H1 (cell line): ENCODE measurements at places on chromosomes 1 and 21.

DNA sequence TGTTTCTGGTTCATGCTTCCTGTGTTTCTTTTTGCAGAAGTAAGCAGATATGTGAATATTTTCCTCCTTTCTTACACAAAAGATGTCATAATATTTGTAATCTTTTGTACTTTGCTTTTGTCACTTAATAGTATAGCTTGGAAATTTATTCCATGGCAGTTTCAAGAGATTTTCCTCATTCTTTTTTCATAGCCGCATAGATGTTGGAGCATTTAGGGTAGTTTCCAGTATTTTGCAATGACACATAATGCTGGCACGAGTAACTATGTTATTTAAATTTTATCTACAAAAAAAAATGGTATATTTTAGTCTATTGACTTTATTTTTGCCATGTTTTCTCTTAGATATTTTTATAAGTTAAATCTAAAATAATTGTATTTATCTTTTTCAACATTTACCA is 40.7 kb downstream of the AGO3 start:
- H3K27ac ChIP-seq: no peak overlapping the region
- DNase-seq: no peak
- H3K27me3 ChIP-seq: no peaks in the 10 kb centered on the region
- peaks cover 12% of the 10 kb centered on the region; the same call in 1 of the 2 replicates for H3K36me3 ChIP-seq
- H3K4me1 ChIP-seq: no peaks in the 10 kb centered on the region
- no peak overlapping the region for H3K4me3 ChIP-seq

GRCh38 chr1:85259912-85260274 is 431 bp upstream of the C1orf52 start:
- H3K4me3 ChIP-seq: peak overlapping the region; percentile 36; the same call in 1 of the 2 replicates
- no peak overlapping the region for H3K27ac ChIP-seq
- no peak for DNase-seq
- peaks cover 5% of the 10 kb centered on the region; the same call in 1 of the 2 replicates for H3K36me3 ChIP-seq

DNA sequence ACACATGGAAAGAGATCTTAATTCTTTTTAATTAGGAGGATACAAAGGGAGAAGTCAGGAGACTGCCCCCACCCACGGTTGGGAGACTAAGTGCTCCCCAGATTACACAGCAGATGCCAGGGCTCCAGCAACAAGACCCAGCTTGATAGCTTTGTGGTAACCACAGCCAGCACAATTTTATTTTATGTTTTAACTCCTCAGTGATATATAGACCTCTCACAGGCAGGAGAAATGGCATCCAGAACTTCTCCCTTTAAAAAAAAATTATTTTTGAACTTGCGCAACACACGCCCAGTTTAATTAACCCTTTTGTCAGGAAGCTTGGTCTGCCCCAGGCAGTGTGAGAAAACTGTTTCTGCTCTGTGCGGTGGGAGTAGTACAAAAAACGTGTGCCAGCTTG is 62.6 kb upstream of the ACOT11 start:
- peaks cover 11% of the 10 kb centered on the region for H3K27me3 ChIP-seq
- DNase-seq: no peak
- H3K4me1 ChIP-seq: peaks cover 25% of the 10 kb centered on the region
- H3K27ac ChIP-seq: no peak overlapping the region
- no peak overlapping the region for H3K4me3 ChIP-seq
- H3K36me3 ChIP-seq: no peaks in the 10 kb centered on the region

GRCh38 chr1:170725326-170725725 is 61.4 kb downstream of the PRRX1 start:
- no peak overlapping the region for H3K27ac ChIP-seq
- H3K36me3 ChIP-seq: no peaks in the 10 kb centered on the region
- DNase-seq: no peak
- no peak overlapping the region for H3K4me3 ChIP-seq

DNA sequence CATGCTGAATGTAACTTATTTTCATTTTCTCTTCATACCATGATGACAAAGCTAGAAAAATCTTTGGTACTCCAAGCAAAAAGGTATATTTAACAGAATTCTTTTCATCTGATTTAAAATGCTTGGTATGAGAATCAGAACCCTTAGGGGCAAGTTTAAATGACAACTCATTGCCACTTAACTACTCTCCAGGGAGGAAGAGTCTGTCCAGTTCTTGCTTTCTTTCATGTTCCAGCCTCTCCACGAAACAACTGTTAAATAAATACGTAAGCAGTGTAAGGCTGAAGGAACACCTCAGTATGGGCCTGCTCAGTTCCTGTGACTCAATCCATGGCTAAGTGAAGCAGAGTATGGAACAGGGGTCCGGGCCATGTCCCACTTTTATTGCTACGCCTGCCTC is 1.6 kb downstream of the LCE2A start:
- H3K4me1 ChIP-seq: no peaks in the 10 kb centered on the region
- no peaks in the 10 kb centered on the region for H3K27me3 ChIP-seq
- H3K27ac ChIP-seq: no peak overlapping the region
- DNase-seq: no peak
- no peaks in the 10 kb centered on the region for H3K36me3 ChIP-seq

DNA sequence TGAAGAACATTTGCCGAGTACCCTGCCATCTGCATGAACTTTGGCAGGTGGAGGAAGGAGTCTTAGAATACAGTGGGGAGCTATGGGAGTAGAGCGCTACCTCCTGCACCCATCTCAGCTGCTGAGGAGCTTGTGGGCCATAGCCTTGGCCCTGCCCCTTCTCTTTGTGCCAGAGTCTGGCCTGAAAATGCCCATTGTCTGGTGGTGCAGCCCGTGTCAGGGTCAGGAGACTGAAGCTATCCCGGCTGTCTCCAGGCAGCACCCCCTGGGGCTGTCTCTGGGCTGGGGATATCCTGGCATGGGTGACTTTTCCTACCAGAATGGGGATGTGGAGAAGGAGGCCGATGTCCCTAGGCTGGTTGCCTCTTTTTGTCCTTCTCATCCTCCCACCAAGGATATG is 7.3 kb downstream of the IPO13 start:
- H3K36me3 ChIP-seq: peaks cover 3% of the 10 kb centered on the region; the same call in 1 of the 2 replicates
- H3K4me1 ChIP-seq: no peaks in the 10 kb centered on the region
- no peak overlapping the region for H3K27ac ChIP-seq
- no peak for DNase-seq
- H3K27me3 ChIP-seq: no peaks in the 10 kb centered on the region

- H3K27me3 ChIP-seq: no peaks in the 10 kb centered on the region
- no peak overlapping the region for H3K27ac ChIP-seq
- DNase-seq: no peak
- no peaks in the 10 kb centered on the region for H3K36me3 ChIP-seq
- no peak overlapping the region for H3K4me3 ChIP-seq
Measured at GRCh38 chr1:40976952-40977690, 2.4 kb upstream of the CTPS1 start.

GRCh38 chr1:164664127-164664526 is 105.1 kb downstream of the PBX1 start:
- H3K27ac ChIP-seq: no peak overlapping the region
- H3K4me3 ChIP-seq: no peak overlapping the region
- no peaks in the 10 kb centered on the region for H3K27me3 ChIP-seq
- DNase-seq: no peak

GRCh38 chr1:218633238-218633988 is 288.3 kb downstream of the TGFB2 start:
- H3K27me3 ChIP-seq: no peaks in the 10 kb centered on the region
- no peaks in the 10 kb centered on the region for H3K36me3 ChIP-seq
- no peak overlapping the region; the same call in 1 of the 2 replicates for H3K27ac ChIP-seq
- DNase-seq: no peak
- no peak overlapping the region for H3K4me3 ChIP-seq
